Stimulated activated CD8-positive, alpha-beta memory T cell treated with anti-CD3 and anti-CD28 coated beads, Interleukin-15, amount 100 ng/mL, for 4 hours (primary cell): ENCODE measurements at places on chromosomes 1 and 21.

- no peak for DNase-seq
Observed at GRCh38 chr1:26022404-26022779, 817 bp downstream of the EXTL1 start.

DNA sequence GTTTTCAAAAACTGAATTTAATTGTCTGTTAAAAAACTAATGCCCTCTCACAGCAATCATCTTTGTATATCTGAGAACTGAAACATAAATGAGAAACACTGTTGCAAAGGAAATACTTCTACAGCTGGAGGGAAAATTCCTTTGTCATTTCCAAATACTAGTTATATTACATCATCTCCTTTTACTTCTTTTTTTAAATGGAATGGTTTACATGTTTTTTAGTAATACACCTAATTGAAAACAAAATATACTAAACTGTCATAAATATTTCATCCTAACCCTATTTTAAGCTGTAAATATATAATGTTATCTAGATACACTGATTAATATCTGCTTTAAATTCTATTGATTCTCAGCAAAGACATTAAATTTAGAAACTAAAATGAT lies 19.1 kb downstream of the CDC42BPA start:
- no peak for DNase-seq

- no peak for DNase-seq
Observed at GRCh38 chr1:48236716-48237470, 14.4 kb downstream of the SLC5A9 start.

GRCh38 chr1:64898107-64898861 lies 68.1 kb downstream of the JAK1 start:
- DNase-seq = no peak

DNA sequence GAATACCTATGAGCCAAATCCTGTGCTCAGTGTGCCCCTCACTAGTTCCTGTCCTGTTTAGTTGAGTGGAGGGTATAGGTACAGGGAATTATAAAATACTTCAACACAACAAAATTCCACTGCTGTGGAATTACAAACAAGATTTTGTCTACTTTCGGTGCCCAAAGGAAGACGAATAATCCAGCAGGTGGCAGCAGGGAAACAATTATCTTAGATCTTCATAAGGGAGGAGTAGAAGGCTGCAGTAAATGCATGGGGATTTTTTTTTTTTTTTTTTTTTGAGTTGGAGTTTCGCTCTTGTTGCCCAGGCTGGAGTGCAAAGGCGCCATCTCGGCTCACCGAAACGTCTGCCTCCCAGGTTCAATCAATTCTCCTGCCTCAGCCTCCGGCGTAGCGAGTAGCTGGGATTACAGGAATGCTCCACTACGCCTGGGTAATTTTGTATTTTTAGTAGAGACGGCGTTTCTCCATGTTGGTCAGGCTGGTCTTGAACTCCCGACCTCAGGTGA lies 2.0 kb upstream of the PIP5K1A start:
- DNase-seq = peak; percentile 24

DNA sequence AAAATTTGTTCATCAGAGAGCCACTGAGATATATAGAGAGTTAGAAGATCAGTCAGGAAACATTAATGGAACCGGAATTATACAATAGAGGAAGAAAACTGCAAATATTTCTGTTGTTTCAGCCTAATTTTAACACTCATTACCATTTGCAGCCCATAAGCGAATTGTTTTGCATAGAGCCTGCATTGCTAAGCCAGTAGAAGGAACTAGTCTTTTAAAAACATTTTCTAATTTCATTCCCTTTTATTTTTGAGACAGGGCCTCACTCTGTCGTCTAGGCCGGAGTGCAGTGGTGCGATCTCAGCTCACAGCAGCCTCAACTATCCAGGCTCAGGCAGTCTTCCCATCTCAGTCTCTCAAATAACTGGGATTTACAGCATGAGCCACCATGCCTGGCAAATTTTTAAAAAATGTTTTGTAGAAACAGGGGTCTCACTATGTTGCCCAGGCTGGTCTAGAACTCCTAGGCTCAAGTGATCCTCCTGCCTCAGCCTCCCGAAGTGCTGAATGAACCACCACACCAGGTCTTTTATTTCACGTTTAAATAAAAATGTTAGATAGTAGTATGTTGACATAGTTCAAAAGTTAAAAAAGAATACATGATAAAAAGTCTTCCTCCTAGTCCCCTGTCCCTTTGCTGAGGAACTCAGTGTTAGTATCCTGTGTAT lies 25.3 kb downstream of the MPZL1 start:
- DNase-seq = no peak
